ENCODE measurements at places on chromosomes 6 and 20.

DNA sequence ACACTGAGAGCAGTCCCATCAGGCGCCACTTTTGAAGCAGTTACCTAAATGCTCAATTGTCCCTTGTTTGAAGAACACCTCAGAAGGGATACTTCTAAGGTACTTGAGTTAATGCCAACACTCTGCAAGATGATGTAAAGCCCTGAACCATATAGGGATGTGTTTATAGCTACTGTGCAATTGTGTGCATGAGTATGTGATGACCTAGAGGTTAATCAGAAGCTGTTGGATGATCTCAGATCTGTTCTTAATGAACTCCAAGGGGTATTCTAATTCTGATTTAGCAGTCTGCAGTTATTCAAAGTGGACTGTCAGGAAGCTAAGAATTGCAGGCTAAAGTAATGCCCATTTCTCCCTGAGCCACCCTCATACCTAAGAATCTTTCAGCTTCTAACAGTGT lies 158.3 kb downstream of the TMEM242 start:
- DNase-seq = no peak

GRCh38 chr20:63529861-63530787 lies 7.1 kb downstream of the PTK6 start:
- DNase-seq = no peak

- no peak for DNase-seq
Measured at GRCh38 chr6:32192608-32193039, at the start of gene GPSM3. Gene GPSM3 (minus strand): TSS chr6:32192643. CDS start chr6:32192513, 130 bp downstream.

- DNase-seq = no peak
Measured at GRCh38 chr20:43750774-43751166, 24.0 kb upstream of the GTSF1L start.

DNA sequence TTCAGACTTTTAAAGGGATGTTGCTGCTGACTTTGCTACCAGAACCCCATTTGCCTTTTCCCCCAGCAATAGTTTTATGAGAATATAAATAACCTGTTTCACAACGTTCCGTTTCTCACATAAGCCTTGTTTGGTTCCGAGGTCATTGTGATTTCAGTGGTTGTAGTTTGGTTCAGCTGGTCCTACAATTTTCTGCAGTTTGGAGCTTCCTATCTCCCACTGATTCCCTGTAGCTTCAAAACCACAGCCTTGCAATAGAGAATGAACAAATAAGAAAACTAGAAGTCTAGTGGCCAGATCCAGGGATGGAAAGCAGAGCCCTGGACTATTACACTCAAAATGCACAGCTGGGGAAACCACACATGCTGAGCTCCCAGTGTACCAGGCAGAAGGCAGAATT lies 24.1 kb upstream of the SH3BGRL2 start:
- no peak for DNase-seq

- no peak for DNase-seq
Measured at GRCh38 chr20:32918296-32918695, 59.6 kb downstream of the EFCAB8 start.

- no peak for DNase-seq
Measured at GRCh38 chr6:17816921-17817611, 110.3 kb upstream of the NUP153 start.

GRCh38 chr6:31822036-31822821 lies 5.3 kb upstream of the HSPA1B start:
- no peak for DNase-seq

DNA sequence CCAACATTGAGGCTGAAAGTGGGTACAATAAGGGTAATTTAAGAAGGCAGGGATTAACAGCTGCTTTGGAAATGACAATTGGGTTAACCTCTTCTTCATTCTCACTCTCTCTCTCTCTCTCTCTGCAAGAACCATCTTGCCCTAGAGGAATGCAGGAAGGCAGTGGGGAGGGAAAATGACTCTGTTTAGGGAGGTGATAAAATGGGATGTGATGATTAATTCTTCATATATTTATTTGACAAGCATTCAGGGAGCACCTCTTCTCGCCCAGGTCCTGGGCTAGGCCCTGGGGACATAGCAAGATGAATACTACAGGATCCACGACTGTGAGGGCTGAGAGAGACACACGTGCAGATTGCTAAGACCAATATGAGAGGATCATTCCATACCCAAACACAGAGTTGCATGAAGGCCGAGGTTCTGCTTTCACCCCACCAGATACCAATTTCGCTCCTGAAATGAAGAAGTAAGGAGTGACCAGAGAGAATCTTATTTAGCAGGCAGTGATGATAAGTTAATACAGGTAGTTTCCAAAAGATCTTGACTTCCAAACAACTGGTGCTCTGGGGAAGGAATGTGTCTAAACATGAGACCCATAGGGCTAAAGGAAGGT lies 13.3 kb upstream of the PTPN1 start:
- DNase-seq = no peak

DNA sequence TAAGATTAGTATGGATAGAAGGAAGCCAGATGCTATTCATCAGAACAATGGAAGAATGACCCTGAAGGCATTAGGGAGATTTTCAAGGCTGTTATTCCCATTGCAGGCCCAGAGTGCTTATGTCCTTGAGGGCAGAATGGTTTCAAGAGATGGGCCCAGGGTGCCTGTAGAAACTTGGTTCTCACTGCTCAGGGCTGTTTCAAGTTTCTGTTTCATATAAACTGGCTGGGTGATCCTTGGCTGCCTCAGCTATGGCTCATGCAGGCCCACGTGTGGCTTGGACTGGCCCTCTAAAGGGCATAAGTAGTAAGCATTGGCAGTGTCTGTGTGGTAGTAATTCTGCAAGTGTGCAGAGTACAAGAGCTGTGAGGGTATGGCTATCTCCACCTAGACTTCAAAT lies 540.9 kb upstream of the MAN1A1 start:
- DNase-seq = no peak

DNA sequence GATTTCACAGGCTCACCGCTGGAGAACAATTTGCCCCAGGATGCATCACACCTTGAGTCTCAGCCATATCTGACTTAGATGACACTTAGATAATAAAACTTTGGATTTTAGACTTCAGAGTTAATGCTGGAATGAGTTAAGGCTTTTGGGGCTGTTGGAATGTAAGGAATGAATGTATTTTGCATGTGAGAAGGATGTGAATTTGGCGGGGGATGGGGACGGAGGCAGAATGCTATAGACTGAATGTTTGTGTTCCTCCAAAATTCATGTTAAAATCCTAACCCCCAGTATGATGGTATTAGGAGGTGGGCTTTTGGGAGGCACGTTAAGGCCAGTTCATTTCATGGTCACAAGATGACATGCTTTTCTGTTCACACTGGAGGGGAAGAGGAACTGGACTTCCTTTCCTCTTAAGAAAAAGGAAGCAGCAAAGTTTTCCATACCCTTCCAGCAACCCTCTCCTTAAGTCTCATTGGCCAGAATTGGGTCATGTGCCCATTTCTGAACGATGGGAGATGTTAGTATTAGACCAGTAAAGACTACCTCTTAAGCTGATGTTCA lies 5.8 kb upstream of the SRXN1 start:
- DNase-seq = no peak

- no peak for DNase-seq
Measured at GRCh38 chr6:131336596-131336995, 201.3 kb downstream of the AKAP7 start.

GRCh38 chr6:29723666-29724588 lies 693 bp downstream of the HLA-F start:
- DNase-seq = no peak

GRCh38 chr6:166997768-166998255 lies 1.4 kb upstream of the CEP43 start:
- no peak for DNase-seq

DNA sequence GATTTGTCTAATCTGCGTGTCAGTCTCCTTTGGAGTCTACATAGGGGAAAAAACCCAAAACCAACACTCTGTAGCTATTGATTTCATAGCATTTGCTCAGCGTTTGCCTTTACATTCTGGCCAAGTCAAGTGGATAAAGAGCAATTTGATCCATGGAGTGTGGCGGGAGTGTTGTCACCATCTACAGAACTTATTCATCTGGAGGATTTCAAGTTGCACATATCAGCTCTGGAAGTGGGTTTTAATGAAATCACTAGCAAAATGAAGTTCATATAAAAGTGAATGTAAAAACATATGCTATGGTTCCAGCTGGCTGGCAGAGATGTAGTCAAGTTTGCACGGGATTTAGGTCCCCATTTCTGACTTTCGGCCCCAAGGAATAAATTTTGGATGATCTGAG lies 219.7 kb upstream of the SUPT3H start:
- DNase-seq = no peak

DNA sequence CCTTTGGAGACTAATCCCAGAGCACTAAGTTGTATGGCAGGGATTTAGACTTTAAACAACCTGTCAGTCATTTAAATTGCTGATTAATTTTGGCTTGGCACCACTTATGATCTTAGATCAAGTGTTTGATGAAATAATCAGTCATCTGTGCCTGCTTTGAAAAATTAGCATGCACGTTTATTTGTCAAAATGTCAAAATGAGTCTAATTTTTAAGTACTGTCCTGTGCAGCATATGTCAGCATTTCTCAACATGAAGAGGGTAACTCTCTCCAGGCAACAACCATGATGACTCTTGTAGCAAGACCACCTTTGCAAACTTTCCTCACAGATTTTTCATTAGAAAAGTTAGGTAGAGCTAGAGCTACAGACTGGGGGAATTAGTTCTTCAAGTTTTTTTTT lies 155.7 kb upstream of the GJE1 start:
- DNase-seq = no peak

DNA sequence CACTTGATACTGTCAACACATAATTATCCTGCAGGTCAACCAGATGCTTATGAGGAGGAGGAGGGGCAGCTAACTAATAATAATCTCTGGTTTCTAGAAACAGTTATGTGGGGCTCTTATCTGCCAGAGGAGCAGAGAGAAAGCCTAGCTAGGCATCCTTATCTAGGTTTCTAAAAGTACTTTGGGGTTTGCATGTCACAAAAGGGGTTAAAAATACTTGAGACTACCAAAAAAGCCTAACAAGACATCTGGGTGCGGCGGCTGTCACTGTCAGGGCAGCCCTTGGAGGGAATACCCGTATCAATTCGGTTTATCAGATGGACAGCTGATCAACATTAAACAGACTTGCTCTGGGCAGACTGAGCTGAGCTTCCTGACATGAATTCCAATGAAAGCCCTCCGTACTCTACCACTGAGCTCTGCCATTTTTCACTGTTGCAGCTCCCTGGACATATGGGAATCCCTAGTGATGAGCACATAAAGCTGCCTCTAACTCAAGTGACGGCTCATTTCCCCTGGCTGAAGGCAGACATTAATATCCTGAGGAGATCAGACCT lies 166.6 kb downstream of the PDSS2 start:
- no peak for DNase-seq

DNA sequence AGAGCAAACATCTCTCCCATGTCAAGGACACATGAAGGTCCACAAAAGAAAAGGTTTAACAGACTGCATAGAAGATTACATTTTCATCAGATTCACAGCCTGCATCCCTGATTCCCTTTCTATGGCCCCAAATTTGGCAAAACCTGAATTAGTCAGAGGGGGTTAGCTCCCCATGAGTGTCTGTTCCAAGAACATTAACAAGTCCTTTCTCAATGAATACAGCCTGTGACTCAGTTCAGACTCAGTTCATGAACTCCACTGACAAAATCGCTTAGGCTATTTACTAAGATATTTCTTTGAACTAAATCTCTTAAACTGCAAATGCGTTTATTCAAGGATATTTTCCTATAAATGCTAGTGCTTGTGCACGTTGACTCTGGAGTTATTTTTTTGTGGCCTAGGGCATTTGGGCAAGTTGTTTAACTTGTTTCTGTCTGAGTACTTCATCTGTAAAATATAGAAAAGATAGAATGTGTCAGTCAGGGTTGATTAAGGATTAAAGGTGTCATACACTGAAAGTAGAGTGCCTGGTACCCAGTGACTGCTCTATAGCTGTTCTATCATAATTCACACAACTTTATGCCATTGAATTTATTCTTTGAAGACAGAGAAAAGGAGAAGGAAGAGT lies 422.6 kb downstream of the HTR1B start:
- DNase-seq = no peak

GRCh38 chr6:154882107-154882506 lies 113.0 kb upstream of the TIAM2 start:
- no peak for DNase-seq

GRCh38 chr20:59752101-59752586 lies 147.8 kb downstream of the PHACTR3 start:
- DNase-seq = no peak

- no peak for DNase-seq
Measured at GRCh38 chr20:33927724-33928123, 66.0 kb upstream of the RALY start.

- DNase-seq = no peak
Measured at GRCh38 chr6:44527583-44528369, 140.3 kb downstream of the CDC5L start.

DNA sequence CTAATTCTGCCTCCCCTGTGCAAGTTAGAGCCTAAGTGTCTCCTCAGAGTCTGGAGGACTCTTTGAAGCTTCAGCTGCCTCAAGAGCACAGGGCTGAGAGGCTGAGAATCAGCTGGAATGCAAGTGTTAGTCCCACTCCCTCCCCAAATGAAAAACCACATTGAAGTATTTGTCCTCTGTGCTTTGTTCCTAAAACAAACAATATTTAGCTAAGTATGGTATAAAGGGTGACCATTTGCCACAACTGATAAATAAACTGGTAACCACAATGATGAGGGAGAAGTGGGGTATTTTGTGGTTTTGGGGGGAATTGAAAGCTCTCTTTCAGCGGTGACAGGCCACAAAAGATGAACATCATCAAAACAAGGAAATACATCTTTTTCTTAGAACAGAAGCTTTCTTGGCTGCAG lies 91.7 kb upstream of the HDDC2 start:
- no peak for DNase-seq

DNA sequence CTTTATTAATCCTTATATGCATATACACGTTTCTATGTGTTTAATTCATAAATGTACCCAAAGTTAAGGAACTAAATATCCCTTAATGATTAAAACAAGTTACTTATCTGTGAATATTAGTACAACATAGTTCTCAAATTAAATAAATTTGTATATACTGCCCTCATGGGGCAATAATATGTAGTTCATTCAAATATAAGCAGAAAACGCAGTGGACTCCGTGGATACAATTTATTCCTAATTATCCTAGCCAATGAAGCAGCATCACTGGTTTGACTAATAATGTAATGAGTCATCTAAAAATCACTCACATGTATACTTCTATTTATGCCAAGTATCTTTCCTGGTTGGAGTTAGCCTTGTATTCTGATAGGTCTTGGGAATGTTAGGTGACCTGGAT lies 111.6 kb downstream of the TBC1D32 start:
- DNase-seq = no peak

- DNase-seq = no peak
Measured at GRCh38 chr6:4714961-4715501, 61.2 kb upstream of the CDYL start.

DNA sequence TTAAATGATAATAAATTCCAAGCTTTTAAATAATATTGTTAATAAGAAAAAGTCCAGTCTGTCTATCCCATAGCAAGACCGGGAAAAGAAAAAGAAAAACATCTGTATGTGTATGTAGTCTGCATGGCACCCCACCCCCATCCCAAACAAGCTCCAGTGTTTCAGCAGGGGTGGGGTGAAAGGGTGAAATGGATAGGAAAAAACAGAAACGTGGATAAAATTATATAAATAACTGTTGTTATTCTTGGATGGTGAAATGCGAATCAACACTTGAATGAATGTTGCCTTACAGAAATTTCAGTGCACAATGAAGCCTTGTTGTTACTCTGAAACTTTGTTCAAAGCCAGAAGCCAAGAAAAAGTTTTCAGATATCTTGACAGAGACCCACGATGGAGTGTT lies 31.4 kb downstream of the HAO1 start:
- DNase-seq = no peak

Measured in NCI-H1417 treated with DMSO at 0.1 percent for 48 hours (cell line).